IMR-90 (cell line): ENCODE measurements at places on chromosomes 5 and 9. TPM values are rescaled to one million over a fixed set of nuclear protein-coding genes. Genes with fewer than 3 reads are reported as not detected.

Gene KIF4B
- under 0.01 TPM in 2 replicates for total RNA-seq

DNA sequence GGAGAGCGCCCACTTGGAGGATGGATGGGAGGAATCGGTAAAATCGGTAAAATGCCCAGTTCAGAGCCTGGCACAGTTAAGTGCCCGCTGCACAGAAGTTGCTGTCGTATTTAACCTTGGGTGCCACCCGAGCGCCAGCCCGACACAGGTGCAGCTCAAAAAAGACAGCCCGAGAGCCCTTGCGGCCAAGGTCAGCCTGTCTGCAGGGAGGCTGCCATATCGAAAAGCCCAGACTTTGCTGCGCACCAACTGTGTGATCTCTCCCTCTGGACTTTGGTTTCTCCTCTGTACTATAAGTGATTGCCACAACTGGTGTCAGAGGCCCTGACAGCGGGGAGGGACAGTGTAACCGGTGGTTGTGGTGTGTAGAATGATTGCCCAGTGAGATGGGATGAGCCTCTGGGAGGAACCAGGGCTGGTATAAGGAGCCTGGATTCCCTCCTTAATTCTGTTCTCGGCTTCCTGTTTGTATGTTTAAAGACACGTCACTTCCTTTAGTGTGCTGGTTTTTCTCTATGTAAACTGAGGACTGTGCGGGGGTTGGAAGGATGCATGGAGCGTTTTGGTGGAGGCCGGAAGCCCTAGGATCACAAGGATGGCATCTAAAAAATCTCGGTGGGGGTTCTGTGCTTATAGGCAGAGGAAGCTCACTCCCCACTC lies 792 bp downstream of the NTMT1 start:
- peak; percentile 92 for DNase-seq

DNA sequence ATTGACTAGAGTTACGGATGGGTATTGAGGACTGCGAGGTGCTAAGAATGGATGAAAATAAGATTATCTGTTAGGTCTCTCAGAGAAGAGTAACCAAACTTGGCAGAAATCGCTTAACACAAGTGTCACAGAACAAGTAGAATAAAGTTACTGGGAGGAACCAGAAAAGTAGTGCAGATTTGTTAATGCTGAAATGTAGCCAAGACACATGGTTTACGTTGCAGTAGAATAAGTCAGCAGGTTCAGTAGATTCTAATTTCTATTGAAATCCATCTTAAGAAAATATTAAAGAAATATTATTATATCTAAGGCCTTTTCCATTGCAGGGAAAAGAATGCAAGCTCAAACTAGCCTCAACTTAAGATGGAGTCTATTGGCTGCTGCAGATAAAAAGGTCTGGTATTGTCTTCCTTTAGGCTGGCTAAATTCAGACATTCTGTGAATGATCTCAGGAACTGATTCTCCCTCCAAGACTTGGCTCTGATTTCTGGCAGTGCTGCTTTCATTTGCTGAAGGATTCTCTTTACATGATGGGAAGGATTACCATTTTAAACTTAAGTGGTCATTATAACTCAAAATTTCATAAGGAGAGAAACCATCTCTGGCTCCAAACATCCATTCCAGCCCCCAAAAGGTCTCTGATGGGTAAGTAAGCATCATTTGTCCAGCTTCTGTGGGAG lies 314.9 kb downstream of the MARCHF11 start:
- DNase-seq = no peak

Gene SOX30
- total RNA-seq = not detected in 2 replicates

DNA sequence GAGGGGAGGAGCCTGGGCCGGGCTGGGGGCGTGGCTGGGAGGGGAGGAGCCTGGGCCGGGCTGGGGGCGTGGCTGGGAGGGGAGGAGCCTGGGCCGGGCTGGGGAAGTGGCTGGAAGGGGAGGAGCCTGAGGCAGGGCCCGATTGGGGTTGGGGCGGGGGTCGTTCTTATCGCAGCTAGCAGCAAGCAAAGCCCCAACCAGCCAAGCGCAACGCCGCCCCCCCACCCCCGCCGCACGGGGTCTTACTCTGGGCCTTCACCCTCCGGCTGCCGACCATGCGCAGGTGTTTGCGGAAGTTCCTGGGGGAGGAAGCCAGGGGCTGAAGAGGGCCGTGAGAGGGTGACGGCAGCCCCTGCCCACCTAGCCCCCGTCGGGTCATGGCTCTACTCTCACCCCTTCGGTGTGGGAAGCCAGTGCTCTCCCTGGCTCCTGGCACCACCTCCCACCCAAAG lies 5.0 kb downstream of the NSMF start:
- no peak for DNase-seq

GRCh38 chr9:121582641-121583040 lies 68.8 kb upstream of the DAB2IP start:
- no peak for DNase-seq

- DNase-seq = no peak
Measured at GRCh38 chr9:13991395-13991794, 322.5 kb downstream of the NFIB start.

Gene CEP78
- total RNA-seq = 18.3 and 21.4 TPM in 2 replicates

- no peak for DNase-seq
Measured at GRCh38 chr9:31799953-31800609, 584.4 kb upstream of the ACO1 start.

- peak; percentile 94 for DNase-seq
Measured at GRCh38 chr5:113122053-113122452, 145.5 kb downstream of the DCP2 start.

Gene PTGDS
- total RNA-seq = not detected in 2 replicates

DNA sequence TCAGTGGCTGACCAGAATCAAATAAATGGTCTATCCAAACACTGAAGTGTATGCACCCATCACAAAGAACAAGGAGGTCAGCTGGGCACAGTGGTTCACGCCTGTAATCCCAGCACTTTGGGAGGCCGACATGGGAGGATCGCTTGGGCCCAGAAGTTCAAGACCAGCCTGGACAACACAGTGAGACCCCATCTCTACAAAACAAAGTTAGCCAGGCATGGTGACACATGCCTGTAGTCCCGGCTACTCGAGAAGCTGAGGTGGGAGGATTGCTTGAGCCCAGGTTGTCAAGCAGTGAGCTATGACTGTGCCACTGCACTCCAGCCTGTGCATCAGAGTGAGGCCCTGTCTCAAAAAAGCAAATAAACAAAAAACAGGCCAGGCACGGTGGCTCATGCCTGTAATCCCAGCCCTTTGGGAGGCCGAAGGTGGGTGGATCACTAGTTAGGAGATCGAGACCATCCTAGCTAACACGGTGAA lies 40.5 kb downstream of the SEMA4D start:
- DNase-seq = no peak

Gene PTRH1
- 5.4 and 8.3 TPM in 2 replicates for total RNA-seq

Gene DOCK8
- not detected in 2 replicates for total RNA-seq

Gene THG1L
- 20.4 and 32.5 TPM in 2 replicates for total RNA-seq

Gene CATSPER3
- under 0.01 TPM in 1 of 2 replicates, not detected in the other for total RNA-seq

- no peak for DNase-seq
Measured at GRCh38 chr9:96116275-96117064, 185.5 kb downstream of the HSD17B3 start.

Gene RGS7BP
- not detected in 2 replicates for total RNA-seq

GRCh38 chr9:94645901-94646300 lies 6.6 kb upstream of the FBP1 start:
- no peak for DNase-seq

DNA sequence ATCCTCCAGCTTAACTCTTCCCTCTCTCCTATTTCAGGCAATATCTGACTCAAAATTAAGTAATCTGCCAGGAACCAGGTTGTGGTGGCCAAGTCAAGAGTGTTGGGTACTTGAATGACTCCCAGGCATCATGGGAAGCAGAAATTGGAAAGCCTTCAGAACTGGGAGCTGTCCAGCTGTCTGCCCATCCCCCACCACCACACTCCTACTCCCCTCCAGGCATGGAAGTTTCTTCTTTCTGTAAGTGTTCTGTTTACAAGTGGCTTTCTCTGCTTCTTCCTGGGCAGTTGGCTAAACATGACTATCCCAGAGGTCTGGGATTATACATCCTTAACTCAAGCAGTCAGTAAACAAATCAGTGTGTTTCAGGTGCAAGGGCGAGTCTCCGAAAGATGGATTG lies 14.6 kb upstream of the PBX3 start:
- DNase-seq = no peak

- DNase-seq = peak; percentile 79
Measured at GRCh38 chr5:115169487-115170133, at the start of gene TRIM36. Gene TRIM36, minus strand, starts transcription at chr5:115169908. Its CDS starts 274 bp downstream, at chr5:115169634.

DNA sequence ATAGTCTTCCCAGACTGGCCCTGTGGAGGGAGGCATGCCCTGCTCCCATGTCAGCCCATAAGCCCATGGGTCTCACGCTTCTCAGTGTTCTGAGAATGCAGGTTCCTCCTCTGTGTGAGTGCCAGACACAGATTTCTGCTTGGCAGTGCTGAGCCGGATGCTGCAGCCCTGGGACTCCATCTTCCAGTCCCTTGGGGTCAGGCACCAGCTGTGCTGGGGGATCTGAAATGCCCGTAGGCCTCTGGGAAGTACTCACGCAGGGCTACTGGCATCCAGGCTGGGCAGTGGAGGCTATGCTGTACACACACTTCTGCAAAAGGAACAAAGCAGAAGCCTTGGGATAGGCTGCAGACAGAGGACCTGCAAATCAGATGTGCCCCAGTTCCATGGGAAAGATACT lies 1944.6 kb downstream of the EFNA5 start:
- no peak for DNase-seq

Gene PDE6A
- not detected in 2 replicates for total RNA-seq

GRCh38 chr9:109110329-109111021 lies 9.3 kb downstream of the TMEM245 start:
- DNase-seq = peak; percentile 80

Gene PDLIM7
- 70.4 and 72.5 TPM in 2 replicates for total RNA-seq

DNA sequence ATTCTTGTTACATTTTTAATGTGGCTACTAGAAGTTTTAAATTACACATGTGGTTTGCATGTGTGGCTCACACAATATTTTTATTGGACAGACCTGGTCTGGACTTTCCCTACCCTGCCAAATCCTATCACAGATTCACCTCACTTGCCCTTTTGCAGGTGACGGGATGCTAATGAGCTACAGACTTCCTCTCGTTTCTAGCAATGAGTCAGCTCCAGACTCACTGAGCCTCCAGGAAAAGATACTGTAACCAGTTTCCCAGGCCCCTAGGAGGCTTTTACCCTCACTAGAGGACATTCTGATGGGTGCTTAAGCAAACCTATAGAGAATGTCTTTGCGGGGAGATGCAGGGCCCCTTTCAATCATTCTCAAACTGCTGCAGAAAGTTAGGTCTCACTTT lies 135.4 kb downstream of the WDR41 start:
- peak; percentile 65 for DNase-seq

DNA sequence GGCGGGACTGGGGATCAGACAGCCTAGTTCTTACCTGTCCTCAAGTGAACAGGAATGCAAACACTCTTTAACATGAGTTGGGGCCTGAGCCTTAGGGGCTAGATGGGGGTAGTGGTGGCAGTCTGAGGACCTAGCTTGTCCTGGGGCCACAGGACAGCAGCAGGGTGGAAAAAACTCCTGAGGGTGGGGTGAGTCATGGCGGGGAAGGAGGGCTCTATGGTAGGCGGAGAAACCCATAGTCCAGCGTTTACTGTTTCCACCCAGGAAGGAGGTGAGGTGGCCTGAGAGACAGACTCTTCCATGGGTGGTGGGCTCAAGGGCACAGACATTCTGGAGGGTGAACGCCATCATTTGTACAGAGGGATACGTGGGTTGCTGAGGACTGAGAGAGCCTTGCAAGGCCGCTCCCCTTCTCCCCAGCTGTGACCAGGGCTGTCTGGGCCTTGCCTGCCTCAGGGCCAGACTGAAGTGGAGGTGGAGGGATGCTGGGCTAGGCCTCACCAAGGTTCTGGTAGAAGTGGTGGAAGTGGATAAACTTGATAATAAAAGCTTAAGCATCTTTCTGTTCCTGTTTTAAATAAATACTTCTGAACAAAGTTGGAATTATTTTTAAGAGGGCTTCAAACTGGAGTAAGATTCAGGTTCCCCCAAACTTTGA lies 1.1 kb upstream of the TSPAN17 start:
- DNase-seq = no peak

Gene TARS1
- 175 and 219 TPM in 2 replicates for total RNA-seq

GRCh38 chr9:105833271-105833975 lies 139.1 kb downstream of the TMEM38B start:
- peak; percentile 42 for DNase-seq

Gene SERF1A
- 2.2 and 7.2 TPM in 2 replicates for total RNA-seq

Gene PTGES
- 2.8 and 3.2 TPM in 2 replicates for total RNA-seq

- DNase-seq = peak; percentile 90
Measured at GRCh38 chr9:111094433-111094924, 56.2 kb upstream of the LPAR1 start.

Gene PCDHGA5
- 1.7 and 2.0 TPM in 2 replicates for total RNA-seq

- peak; percentile 46 for DNase-seq
Measured at GRCh38 chr5:30808996-30809395, 384.5 kb upstream of the CDH6 start.

- no peak for DNase-seq
Measured at GRCh38 chr9:91418215-91418610, 5.4 kb downstream of the NFIL3 start.

DNA sequence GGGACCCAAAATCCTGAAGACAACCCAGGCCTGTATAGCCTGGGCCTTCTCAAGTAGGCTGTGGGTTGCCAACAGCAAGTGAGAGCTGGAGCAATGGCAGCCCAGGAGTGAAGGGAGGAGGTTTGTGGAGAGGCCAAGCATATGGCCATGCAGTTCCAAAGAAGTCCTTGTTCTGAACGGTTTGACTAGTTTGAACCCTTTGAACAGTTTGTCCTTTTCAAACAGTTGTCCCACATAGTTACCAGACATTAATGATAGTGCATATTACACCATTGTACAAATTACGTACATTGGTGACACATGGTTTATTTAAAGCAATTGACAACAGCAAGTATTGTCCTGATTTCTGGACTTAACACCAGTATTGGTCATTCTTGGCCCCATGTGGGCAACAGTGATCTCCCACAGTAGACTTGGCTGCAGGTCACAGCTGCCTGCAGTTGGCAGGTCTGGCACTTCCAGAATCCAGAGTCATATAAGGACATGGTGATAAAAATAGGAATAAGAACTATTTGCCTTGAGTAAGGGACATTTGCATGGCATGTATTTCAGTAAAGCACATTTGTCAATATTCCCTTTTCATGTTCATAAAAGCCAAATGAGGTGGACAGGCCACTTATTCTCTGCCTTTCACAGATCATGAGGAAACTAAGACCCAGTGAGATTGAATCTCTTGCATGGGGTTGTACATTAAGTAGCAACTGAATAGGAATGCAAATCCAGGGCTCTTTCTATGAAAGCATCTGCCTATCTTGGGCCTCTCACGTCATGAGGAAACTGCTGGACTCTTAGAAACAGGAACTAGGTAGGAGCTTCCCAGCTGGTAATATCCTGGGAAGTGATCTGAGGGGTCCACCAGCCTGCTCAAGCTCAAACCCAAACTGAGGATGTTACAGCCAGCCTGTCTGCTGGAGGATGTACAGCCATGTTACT lies 30.3 kb downstream of the SLC25A48 start:
- no peak for DNase-seq

DNA sequence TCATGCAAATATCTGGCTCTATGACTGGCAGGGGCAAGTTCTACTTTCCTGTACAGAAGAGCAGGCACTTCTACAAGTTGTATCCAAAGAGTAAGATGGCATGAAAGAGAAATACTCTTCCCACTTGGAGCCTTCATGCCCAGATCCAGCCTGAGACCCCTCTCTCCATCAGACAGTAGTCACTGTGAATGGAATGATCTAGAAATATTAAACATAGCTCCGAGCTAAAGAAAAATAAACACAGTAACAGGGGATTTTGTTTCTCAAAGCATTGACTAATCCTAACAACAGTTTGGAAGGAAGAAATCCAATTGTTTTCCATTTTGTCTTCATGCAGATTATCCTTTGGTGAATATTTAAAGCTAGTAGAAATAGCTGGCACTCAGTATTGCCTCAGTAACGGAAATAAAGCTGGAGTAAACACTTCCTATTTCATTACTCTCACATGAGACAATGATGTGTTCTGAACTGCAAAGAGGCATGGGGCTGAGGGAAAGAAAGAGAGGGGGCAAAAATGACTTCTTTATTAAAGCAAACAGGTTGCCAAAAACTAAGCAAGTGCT lies 100.0 kb downstream of the SEMA5A start:
- peak; percentile 60 for DNase-seq

Gene RANBP17
- total RNA-seq = 29.0 and 29.7 TPM in 2 replicates

Gene SREK1
- 36.2 and 80.0 TPM in 2 replicates for total RNA-seq
